T follicular helper cell (primary cell): ENCODE measurements at places on chromosomes 5 and 9.

GRCh38 chr9:107615321-107615720 lies 125.8 kb upstream of the KLF4 start:
- DNase-seq, result no peak

DNA sequence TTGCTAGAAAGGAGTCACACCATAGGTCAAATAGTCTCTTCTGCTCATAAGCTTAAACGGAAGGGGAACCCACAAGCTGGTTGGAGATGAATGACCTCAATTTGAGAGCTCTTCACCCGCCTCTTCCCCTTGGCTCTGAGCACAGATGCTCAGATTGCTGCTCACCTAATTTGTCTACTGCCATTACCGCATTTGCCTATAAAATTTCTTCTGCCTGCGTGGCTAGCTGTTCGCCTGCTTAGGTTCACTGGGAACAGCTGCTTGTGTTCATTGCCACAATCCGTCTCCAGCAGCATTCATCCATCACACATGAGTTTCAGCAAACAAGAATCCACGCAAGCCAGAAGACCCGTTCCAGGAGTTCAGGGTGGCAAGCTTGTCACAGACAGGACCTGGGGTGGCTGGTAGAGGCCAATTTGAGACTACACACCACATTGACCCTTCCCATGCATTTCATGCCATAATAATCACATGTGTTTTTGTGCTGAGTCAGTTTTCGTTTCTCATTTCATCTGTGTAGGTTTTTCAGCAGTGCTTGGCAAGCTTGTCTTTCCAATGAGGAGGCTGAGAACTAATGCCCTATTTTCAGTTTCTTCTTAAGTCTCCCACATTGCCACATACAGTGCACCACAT lies 50.2 kb upstream of the DNAH5 start:
- DNase-seq, result no peak

GRCh38 chr5:127170918-127171600 lies 97.8 kb upstream of the C5orf63 start:
- no peak for DNase-seq

GRCh38 chr5:140106805-140107311 lies 7.1 kb upstream of the PURA start:
- DNase-seq, result no peak

DNA sequence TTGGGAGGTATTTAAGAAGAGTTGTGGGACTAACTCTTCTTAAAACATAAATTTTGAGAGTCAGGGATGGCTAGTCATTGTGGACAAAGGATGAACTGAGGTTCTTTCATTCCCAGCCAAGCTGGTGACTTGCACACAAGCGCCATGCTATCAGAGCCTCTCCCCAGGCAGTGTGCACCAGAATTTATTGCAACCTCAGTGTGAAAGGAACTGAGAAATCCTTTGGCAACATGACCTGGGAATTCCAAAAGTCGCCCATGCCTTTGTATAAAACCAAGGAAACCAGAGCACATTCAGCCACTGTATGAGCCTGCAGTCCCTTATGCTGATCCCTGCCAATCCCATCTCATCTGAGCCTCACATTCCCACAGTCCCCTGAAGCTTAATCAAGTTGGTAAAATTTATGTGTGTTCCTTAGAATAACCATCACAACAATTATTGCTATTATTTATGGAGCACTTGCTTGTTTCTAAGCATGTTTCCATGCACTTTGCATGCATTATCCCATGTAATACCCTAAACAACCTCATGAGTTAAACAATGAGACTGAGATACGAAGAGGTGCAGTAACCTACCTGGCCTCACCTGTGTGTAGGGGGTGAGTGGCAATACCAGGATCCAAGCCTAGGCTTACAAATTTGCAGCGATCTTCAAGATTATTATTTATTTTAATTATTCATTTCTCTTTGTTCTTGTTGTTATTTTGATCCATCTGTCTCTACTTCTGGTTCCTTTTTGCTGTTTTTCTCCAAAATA lies 116.4 kb downstream of the NTRK2 start:
- no peak for DNase-seq

GRCh38 chr5:149450199-149450598 lies 71.1 kb upstream of the IL17B start:
- DNase-seq, result no peak

DNA sequence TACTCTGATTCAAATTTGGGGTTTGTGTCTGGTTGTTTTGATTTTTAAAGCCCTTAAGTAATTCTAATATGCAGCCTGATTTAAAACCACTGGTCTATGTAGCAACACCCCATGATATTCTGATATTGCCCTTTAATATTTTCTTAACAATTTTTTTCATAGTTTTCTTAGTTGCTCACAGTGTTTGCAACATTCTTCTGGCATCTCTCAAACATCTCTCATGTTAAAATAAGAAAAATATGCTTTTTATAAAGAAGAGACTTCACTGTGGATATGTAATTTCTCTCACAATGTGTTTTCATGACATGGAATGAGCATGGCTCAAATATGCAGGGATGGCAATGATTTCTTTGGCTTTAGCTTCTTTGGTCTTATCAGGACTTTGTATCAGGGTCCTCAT lies 183.7 kb downstream of the TAF11L14 start:
- no peak for DNase-seq

GRCh38 chr5:58348996-58349728 lies 110.7 kb downstream of the PLK2 start:
- DNase-seq, result no peak
